Large intestine (tissue), 12 donors: ENCODE measurements at places on chromosomes 11 and 22. TPM values are rescaled to one million over a fixed set of nuclear protein-coding genes. Genes with fewer than 3 reads are reported as not detected.

GRCh38 chr11:67309661-67310061, 6.3 kb downstream of the SSH3 start:
- DNase-seq: no peak

DNA sequence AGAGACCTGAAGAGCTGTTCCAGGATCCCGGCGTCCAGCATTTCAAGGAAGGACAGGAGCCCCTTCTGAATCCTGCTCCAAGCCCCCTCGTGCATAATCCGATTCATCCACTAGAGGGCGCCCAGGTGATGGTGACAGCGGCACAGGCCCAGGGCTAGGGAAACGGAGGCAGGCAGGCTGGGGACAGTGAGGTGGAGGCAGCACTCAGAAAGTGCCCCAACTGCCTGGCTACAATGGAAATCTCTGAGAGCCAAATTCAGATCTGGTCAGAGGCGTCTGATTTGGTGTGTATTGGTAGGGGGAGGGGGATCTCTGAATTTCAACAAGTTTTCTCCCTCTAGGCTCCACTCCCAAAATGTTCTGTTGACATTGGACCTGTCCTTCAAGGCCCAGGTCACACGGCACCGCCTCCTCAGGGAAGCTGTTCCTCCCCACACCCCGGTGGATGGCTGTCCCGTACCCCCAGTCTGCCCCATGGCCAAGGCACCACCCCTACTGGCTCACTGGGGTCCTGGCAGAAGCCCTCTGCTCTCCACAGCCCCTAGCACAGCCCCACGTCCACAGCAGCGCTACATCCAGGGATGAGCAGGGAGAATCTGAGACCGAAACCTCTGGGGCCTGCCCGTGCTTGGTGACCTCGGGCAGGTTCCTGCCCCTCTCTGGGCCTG, 142.9 kb downstream of the CRYBB2 start:
- no peak for DNase-seq

DNA sequence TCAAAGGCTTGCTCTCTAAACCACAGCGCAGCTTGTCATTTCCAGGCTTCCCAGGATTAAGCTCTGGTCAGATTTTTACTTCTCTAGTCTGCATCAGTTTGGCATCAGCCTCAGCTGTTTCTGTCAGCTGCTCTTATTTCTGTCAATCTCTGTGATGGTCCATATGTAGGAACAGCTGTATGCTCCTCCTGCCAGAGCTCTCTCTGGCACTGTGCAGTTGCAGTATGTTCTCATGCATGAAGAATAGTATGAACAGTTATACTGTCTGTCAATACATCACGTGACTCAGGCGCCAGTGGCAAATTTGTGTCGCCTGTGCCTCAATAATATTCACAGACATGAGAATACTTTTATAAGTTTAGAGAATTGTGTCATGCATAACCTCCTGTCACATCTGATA, 6.7 kb downstream of the OR6M1 start:
- no peak for DNase-seq

DNA sequence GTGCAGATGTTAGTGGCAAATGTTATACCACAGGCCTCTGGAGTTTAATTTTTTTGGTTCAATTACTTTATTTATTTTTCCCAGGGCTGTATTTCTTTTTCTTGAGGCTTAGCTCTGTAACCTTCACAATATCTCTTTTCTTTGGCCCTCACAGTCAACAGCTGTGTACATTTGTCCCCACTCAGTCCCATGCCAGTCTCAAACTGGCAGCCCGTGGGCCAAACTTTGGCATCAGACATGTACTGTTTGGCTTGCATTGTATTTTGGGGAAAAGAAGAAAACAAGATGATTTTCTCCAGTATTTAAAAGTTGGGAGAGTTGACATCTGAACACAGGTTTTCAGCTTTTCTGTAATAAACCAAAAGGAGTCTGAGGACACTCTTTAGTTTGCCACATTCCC, 87.1 kb downstream of the PRR5L start:
- DNase-seq: no peak

GRCh38 chr11:97123237-97123636, 733.4 kb downstream of the JRKL start:
- no peak for DNase-seq

DNA sequence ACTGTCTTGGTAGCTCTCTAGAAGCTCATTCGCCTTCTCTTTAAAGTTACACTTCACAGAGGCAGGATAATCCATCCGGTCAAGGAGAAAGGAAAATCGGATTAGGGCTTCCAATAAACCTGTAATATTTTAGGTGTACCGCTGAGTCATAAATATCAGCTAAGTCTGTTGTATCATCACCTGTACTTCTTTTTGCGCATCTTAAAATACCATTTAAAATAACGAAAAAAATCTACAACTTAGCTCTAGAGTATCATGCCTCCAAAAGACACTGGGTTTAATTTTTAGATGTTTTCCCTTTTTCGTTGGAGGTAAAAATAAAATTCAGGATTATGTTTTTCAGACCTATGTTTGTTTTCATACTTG, 41.5 kb upstream of the INCENP start:
- DNase-seq: no peak

DNA sequence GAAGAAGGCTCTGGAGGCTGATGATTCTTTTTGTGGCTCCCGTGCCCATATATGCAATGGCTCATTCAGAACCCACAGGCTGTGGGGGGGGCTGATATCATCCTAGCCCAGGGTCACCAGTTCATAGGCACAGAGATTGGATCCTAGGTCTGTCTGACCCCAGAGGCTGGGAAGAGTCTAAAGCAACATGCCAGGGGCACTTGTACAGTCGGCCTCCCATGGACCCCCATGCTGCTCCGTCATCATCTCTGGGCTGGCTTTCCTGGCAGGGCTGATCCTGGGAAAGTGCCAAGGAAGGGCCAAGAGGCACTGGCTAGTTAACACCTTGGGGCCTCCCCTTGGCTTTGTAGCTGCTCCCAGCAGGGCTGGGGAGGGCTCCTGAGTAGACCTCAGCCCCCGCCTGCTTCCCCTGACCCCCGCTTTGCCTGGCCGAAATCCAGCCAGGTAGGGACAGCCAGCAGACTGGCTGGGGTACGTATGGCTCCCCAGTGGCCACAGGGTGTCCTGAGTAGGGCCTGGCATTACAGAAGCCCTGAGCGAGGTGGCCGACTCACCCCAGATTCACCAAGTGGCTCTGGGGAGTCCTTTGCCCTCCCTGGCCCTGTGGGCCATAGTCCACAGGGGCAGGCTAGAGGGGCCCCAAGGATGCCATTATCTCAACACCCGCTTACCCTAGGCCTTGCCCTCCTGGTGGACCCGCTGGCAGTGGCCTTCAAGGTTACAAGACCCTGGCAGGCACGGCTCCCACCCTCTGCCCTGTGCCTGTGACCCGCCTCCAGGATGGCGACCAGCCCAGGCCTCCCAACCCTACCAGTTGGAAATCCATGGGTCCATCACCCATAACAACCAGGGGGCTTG, 22.5 kb downstream of the FADS3 start:
- DNase-seq: peak; percentile 20

GRCh38 chr11:105389952-105390351, 219.9 kb upstream of the GRIA4 start:
- no peak for DNase-seq

DNA sequence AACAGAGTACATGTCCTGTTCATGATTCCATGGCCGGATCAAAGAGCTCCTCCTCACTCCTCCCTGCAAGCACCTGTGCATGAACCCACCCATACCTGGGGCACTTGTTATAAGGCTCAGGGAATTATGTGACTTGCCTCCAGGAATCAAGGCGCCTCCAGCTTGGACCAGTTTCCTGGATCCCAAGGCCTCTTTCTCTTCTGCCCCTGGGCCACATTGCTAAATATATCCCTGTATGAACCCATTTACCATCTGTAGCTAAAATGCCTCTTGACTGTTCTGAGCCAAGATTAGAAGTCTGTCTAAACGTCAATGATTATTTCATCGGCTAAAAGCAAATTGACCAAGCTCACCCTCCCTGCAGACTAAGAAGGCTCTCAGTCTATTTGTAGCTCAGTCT, 135.6 kb downstream of the KIRREL3 start:
- no peak for DNase-seq

- DNase-seq: peak; percentile 42
Measured at GRCh38 chr11:12182676-12183541, 72.5 kb downstream of the MICAL2 start.

DNA sequence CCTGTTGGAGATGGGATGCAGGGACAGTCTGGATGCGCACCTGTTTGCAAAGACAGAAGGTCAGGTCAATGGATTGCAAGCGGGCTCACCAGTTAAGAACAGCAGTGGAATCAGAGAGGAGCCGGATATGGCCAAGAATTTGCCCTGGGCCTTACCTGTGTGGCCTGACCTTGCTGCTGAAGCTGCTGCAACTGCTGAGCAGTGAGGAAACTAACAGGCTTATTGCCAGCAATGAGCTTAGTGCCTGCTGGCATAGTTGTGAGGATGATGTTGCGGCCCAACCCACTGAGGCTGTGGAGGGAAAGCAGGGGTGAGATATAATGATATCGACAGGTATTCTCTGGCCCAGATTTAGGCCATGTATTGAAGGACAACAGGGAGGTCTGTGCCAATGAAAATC, 30.6 kb downstream of the NFRKB start:
- no peak for DNase-seq

GRCh38 chr11:4464216-4465159, 15.4 kb downstream of the OR52K2 start:
- DNase-seq: no peak

DNA sequence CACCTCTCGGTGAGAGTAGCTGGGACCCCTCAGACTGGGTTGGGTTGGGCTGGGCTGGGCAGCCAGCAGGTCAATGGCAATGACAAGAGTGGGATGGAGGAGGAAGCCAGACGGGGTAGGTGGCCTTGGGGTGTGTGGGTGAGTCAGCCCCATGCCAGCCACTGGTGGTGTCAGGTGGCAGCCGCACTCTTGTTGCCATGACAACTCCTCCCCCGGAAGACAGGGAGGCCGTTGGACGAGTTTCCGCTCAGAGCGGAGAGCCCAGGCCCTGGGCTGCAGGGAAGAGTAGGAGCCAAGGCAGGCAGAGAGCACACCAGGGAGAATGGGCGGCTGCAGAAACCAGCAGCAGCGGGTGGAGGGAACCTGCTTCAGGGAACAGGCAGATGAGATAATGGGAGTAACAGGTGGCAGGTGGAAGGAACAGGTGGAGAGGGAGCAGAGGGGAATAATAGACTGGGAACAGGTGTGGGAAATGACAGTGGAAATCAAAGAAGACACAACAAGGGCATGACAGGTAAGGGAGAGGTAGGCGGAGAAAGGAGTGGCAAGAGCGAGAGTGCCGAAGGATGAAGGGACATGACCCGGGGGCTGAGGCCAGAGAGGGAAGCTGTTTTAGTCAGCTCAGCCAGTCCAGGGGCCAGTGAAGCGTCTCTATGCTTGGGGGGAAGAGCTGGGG, 8.7 kb downstream of the SPTBN2 start:
- DNase-seq: peak; percentile 82

- no peak for DNase-seq
Measured at GRCh38 chr11:128940603-128941002, 2.1 kb downstream of the TP53AIP1 start.

The CRYBB2 gene
- polyA plus RNA-seq: 0.12 TPM

The ARHGAP20 gene
- 2.2 TPM for polyA plus RNA-seq

The IGLL1 gene
- 0.60 TPM for polyA plus RNA-seq

The SLC17A6 gene
- polyA plus RNA-seq: not detected

The ABCG4 gene
- 1.2 TPM for polyA plus RNA-seq

The DDB1 gene
- 157 TPM for polyA plus RNA-seq

The OR52N4 gene
- polyA plus RNA-seq: 0.04 TPM

The MRGPRE gene
- not detected for polyA plus RNA-seq

The RGL4 gene
- polyA plus RNA-seq: 1.4 TPM
